ENCODE measurements at places on chromosomes 12 and 14.

DNA sequence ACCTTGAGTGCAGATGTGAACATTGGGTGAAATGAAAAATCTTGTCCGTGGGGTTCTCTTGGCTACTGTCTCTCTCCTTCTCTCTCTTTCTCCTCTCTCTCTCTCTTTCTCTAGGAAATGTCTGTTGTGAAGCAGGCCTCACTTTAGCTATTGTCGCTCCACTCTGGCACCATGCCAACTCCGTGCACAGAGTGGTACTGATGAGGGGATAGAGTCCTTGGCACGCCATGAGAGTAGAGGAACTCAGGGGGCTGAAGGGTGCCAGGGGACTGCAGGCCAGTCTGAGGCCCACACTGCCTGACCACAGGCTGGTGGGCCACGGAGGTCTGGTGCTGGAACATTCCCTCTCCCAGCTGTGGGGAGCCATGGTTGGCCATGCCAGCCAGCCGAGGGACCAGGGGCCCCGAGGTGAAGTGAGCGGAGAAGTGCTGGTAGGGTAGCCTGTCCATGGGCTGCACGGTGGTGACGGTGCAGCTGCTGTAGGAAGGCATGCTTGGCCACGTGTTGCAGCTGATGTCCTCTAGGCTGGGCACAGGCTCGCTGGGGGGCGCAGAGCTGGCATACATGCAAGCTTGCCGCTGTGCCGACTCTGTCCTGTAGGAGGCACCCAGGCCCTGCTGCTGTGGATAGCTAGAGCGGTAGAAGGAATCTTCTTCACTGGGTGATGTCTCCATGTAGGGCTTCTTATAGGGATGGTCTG lies 50.4 kb downstream of the TBX5 start:
- no peak for DNase-seq

DNA sequence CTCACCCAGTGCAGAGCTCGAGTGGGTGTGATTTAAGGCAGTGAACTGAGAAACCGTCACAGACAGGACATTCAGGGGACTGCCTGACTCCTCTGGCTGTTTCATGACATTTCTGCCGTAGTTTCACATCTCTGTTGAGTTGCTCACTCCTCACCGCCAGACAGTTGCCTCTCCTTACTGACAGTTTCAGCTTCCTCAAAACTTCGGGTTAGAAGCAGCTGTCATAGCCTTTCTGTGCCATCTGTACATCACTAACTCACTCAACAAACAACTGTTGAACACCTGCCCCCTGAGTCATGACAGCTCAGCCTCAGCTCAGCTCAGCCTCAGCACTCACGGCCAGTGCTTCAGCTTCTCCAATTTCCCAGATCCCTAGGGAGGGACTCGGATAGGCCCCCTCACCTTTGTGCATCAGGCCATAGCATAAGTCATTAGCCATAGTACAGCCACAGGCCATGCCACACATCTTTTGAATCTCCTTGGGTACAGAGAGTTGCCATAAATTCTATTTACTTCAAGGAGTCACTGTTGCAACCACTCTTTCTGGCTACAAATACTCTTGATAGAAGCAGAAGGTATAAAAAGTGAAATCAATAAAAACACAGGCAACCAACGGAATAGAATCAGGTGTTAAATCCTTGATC lies 6.2 kb upstream of the SLC15A4 start:
- DNase-seq = no peak

GRCh38 chr12:92365333-92365732 lies 219.7 kb upstream of the BTG1 start:
- no peak for DNase-seq

- no peak for DNase-seq
Observed at GRCh38 chr12:79624378-79624777, 66.4 kb downstream of the PAWR start.

DNA sequence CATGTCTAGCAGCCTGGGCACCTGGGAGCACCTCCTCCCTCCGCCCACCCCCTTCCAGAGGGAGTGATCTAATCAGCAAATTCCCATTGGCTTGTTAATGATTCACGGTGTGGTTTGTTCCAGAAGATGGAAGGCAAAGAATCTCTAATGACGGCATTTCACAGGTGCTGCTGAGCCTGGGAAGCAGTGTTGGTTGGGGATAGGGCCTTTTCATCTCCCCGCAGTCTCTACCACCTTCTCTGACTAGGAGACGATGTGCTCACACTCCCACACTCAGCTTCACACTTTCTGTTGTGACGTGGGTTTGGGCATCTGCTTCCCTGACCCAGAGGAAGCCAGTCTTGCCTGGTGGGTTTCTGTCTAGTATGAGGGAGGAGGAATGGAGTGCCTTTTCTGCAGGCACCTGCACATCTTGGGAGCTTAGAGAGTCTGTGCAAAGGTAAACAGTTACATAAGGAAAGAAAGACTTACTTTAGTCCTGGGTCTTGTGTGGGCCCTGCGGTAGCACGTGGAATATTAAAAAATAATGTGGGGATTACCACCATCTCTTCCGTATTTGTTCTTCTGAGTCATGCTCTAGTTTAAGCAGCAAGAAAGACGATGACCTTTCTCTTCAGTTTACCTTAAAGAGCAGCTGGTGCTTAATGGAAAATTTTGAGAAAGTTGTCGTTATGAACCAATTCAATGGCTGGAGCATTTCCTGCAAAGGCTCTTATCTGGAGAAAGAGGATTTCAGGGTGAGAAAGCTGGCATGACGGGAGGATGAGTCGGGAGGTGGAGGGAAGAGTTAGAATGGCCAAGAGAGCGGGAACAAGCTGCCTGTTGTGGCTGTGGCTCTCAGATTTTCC lies 70.6 kb upstream of the ARHGAP5 start:
- no peak for DNase-seq

- DNase-seq = no peak
Observed at GRCh38 chr14:32200368-32201192, 1.3 kb upstream of the RNU6-7 start.

- DNase-seq = no peak
Observed at GRCh38 chr12:51915003-51915625, 7.8 kb downstream of the ACVRL1 start.

- DNase-seq = no peak
Observed at GRCh38 chr14:101497684-101498525, 63.4 kb upstream of the DIO3 start.

DNA sequence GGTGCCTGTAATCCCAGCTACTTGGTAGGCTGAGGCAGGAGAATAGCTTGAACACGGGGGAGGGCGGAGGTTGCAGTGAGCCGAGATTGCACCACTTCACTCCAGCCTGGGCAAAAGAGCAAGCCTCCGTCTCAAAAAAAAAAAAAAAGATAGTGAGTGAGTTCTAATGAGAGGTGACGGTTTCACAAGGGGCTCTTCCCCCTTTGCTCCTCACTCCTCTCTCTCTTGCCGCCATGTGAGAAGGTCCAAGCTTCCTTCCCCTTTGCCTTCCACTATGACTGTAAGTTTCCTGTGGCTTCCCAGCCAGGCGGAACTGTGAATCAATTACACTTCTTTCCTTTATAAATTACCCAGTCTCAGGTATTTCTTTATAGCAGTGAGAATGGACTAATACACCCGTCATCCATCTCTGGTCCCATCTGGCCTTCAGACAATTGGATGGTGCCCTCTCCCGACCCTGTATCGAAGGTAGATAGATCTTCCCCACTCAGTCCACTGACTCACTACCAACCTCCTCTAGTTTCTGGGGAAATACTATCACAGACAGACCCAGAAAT lies 27.0 kb upstream of the RCOR1 start:
- DNase-seq = no peak

- no peak for DNase-seq
Observed at GRCh38 chr12:105322070-105322469, 8.4 kb upstream of the C12orf75 start.

- DNase-seq = no peak
Observed at GRCh38 chr12:93580682-93581081, 8.2 kb downstream of the SOCS2 start.
